GM20000 (cell line): ENCODE measurements at places on chromosomes 4 and X.
A peak's percentile ranks its signal among the peaks of the same experiment; 100 is the strongest.

- DNase-seq, result peak; percentile 64
Measured at GRCh38 chr4:4859799-4860599, 534 bp downstream of the MSX1 start.

- no peak for DNase-seq
Measured at GRCh38 chr4:45410701-45411210, 684.4 kb upstream of the GNPDA2 start.

- no peak for DNase-seq
Measured at GRCh38 chrX:7019555-7019954, 128.0 kb upstream of the STS start.

DNA sequence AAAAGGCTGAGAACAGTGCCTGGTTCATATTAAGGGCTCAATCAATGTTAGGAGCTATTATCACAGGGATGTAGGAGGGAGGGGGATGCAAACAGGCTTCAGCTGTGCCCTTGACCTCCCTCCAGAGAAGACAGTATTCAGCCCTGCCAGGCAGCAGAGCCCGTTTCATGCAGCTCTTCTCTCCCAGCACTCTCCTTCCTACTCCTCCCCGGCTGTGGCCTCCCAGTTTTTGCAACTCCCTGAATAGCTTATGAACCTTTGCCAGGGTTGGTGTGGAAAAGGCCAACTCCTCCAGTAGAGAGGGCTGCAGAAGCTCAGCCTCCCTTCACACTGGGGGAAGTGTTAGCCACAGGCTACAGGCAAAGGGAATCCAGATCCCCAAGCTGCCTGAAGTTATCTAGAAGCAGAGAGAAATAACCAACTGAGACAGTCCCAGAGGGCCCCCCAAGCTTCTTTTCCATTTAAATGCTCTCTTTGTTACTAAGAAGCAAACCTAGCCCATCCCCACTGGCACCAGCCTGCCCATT, 31.7 kb upstream of the APLN start:
- no peak for DNase-seq

DNA sequence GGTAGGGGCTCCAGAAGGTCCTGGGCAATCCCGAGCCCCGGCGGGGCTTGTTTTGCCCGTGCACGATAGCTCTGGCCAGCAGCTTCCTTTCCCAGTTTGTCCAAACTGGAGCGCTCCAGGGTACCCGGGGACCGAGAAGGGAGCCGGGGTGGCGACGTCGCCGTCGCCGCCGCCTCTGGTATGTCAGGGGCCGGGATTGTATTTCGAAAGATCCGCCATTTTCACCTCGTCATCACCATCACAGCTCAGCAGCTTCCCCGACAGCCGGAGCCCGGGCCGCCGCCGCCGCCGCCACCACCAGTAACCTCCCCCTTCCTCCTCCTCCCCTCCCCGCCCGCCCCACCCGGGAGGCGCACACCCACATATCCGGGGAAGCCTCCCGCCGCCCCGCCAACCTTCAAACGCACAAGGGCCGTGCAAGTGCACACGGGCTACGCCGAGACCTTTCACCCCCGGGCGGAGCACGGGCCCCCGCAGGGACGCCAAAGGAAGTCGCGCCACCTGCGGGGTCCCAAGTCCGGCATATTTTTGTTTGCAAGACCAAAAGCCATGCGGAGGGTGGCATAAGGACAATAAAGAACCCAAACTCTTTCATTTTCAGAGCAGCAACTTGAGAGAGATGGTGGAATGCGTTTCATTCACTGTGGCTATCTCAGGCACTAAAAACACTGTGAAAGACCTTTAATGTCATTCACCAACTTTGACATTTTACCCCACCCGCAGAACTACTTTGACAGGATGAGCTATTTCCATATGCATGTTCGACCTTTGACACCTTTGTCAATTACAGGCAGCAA, at the start of gene LIN54:
LIN54 (minus strand) TSS at position 302 of the 797 bp plus-strand sequence. CDS start 25,979 bp downstream, outside the sequence.
- peak; percentile 88 for DNase-seq

DNA sequence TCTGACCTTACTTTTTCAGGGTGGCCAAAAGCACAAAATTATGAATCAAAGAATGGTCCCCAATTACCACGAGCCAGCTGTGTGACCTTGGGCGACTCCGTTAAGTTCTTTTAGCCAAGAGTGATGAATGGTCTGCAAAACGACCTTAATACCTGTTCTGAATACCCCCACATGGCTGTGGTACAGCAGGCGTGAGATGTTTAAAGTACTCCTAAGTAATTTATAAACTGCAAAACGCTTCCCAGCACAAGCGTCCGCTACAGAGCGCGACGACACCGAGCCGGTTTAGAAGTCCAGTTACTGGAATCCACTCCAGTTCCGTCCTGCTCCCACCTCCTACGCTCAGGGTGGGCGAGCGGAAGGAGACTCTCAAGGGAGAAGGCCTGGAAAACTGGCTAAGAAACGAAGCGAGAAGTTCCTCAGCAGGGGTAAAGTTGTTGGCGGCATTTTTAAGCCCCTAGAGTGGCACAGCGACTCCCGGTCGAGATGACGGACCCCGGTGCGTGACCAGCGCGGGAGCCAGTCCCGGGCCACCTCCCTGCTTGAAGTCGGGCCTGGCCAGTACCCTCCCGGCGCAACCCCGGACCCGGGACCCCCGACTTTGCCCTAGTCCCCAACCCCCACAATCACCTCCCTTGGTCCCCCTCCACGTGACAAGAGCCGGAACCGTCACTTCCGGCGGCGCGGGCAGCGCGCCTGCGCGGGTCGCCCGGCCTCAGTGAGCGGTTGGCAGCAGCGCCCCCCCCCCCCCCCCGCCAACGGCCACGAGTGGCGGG, 659 bp upstream of the BMP2K start:
- peak; percentile 90 for DNase-seq

DNA sequence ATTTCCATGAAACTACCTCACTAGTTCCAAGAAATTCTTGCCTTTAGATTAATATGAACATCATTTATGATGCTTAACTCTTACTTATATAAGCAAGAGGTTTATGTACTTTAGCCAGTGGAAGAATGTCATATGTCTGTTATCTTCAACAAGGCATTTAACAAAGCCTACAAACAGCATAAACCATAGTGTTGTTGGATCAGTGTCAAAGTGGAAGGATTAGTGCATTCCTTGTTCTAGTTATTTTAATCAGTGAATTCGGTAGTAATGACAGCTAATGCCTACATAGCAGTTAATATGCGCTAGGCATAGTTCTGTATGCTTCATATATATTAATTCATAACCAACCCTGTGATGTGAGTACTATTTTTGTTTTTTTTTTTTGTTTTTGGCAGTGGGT, 3.1 kb downstream of the PI4K2B start:
- no peak for DNase-seq

DNA sequence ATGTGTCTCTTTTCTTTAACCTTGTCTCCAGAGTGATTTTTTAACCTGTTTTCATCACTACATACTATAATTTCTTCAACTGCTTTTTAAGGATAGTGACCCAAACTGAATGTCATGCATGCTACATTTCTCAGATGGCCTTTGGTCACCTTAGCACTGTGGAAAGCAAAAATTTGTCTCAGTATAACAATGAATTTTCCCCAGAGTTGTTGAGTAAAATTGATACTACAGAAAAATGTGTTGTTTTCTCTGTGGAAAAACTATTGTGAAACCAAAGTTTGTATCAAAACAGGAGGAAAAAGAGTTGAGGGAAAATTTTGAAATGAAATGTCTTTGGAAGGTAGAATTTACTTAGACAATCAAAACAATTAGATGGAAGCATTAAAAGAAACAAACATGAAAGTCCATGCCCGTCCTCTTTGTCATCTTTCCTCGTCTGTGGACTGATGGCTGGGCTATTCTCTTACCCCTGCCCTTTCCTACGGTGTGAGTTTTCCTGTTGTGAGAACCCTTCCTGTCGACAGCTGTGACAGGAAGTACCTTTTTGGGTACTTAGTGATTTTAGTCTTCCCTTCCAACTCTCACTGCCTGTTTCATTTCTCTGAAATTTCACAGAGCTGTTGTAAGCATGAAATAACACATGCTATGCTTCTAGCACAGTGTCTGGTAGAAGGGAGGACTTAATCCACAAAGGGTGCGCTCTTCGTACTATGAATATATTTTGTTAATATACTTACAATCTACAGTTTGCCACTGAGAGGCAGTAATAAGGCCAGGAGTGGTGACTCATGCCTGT, 50.8 kb downstream of the LRP2BP start:
- DNase-seq, result peak; percentile 56

GRCh38 chrX:21056622-21057021, 317.6 kb upstream of the CNKSR2 start:
- DNase-seq, result no peak

DNA sequence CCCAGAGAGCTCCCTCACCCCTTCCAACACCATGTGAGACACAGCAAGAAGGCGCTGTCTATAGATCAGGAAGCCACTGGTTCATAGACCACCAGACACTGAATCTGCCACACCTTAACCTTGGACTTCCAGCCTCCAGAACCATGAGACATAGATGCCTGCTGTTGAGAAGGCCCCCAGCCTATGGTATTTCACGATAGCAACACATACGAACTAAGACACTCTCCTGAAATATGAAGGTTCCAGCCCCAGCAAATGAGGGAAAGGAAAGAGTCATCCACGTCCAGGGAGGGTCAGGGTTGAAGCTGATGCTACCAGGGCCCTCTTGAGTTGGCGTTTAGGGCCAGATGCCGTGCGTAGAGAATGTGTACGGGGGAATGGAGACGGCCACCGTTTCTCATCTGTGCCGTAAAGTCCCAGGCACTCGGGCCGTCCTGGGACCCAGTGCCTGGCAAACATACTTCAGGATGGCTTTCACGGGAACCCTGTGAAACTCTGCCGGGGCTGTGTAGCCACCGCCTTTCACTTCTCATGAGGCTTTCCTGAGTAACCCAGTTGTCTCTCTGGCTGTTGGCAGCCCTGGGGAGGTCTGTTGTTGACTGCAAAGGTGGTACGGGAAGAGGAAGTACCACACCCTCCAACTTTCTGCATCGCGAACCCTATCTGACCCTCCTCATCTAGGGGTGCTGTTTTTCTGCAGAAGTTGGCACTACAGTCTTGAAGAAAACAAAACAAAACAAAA, 17.7 kb upstream of the P2RY8 start:
- DNase-seq, result no peak

DNA sequence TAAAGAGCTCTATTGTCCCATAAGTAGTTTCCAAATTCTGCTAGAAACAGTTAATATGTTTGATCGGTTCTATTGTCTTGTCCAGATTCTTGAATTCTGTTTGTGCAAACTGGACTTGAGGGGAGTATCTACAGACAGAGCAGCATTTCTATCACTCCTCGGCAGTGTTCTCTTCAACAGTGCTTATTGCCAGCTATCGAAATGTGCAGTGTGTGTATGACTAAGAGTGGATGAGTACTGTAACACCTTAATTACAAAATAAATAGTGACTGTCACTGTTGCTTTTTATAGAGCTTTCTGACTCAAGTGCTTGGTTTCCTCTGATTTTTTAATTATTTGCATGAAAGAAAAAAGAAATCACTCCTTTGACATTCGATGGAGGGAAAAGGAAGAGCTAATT, 274.6 kb downstream of the RPA4 start:
- no peak for DNase-seq

- no peak for DNase-seq
Measured at GRCh38 chrX:110168585-110168984, 149.3 kb downstream of the AMMECR1 start.

DNA sequence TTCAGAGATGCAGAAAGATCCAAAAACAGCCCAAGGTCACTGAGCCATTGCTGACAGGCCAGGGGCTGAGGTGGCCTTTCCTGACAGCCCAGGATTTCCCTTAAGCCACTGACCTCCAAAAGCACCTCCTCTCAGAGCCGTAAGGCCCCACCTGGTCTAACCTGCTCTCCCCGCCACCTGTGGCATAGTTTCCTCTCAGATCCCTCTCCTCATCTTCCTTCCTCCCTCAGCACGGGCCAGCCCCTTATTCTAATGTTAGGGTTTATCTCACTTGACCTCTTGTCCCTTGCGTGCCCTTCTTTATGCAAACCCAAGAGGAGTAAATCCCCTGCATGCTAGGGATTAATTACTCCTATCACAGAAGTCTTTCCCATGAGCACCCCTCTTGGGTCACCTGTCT, 113.0 kb downstream of the RBM47 start:
- DNase-seq, result no peak

GRCh38 chr4:159071178-159071968, 31.5 kb upstream of the RAPGEF2 start:
- DNase-seq, result no peak

DNA sequence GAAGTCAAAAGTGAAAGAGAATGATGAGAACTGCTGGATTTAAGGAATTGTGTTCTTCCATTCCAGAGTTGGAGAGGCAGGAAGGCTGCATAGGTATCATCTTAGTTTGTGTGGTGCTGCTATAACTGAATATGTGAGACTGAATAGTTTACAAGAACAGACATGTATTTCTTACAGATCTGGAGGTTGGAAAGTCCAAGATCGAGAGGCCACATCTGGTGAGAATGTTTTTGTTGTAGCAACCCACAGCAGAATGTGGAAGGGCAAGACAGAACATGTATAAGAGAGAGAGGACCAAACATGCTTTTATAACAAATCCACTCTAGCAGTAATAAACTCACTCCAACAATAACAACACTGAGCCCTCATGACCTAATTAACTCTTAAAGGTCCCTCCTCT, 408.6 kb downstream of the FAM47B start:
- no peak for DNase-seq

DNA sequence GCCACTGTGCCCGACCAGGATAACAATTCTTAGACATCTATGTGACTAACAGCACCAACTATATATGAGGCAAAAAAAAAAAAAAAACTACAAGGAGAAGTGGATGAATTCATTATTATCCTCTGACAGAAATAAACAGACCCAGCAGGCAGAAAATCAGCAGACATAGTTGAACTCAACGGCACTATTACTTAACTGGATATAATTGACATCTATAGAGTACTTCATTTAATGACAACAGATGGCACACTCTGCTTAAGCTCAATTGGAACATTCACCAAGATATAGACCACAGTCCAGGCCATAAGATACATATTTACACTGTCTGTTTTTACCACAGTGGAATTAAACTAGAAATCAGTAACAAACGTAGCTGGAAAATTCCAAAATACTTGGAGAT, 13.3 kb downstream of the CLDN22 start:
- DNase-seq, result no peak

DNA sequence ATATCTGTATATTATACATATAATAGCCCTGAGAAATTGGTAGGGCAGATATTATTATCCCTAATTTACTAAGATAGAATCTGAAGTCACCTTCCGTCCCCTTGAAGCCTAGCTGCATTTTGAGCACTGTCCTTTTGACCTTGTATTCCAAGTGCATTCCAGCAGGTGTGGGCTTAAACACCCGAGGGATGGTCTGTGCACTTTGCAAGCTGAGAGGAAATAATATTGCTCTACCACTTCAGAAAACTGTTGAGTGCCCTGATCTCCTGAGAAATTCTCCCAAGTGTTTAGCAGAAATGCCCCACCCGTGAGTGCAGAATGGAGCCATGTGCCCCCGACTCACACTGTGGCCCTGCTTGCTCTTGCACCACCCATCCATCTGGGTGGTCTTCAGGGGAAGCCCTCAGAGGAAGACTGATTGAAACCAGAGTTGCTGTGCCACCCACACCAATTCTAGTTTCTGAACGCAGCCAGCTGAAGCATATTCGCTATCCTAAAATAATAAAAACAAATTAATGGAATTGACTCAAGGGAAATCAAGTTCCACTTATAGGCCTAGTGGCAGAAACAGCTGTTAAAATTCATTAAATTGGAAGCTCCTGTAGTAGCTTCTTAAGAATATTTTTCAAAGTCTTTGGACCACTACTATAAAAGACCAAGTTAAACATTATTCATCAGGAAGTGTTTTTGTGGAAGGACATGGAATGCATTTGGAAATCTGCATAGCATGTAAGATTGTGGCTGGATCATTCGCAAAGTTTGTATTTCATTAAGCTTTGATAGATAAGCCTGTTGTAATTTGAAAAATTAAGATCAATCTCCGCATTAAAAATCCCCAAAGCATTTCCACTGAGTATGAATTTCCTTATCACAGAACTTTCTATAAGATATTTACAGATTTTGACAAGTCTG, 41.3 kb upstream of the PRKG2 start:
- DNase-seq, result no peak
